ENCODE measurements at places on chromosomes 11 and 22. TPM values are rescaled to one million over a fixed set of nuclear protein-coding genes. Genes with fewer than 3 reads are reported as not detected.

GRCh38 chr22:23373601-23374000 is 193.3 kb downstream of the BCR start:
- DNase-seq, result no peak

DNA sequence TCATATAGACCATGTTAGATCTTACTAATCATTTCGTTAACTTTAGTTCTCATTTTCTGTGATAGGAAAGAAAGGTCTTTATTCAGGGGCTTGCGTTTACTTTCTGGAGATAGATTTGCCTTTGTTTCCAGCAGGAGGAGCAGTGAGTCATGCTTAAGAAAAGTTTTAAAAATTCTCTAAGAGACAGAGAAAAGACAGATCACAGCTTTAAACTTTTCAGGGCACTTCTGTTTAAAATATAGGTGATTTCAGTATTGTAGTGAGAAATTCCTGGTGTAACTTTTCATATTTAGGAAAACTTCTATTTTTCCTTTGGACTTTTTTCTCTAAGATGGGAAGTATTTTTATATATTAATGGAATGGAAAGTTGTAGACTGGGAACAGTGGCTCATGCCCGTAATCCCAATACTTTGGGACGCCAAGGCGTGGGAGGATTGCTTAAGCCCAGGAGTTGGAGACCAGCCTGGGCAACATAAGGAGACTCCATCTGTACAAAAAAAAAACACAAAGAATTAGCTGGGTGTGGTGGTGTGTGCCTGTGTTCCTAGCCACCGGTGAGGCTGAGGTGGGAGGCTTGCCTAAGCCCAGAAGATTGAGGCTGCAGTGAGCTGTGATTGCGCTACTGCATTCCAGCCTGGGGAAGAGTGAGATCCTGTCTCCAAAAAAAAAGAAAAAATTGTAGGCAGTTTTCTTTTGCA is 60.3 kb downstream of the ATXN10 start:
- DNase-seq, result no peak

- no peak for DNase-seq
These were observed 6.1 kb upstream of the ASCL3 start for GRCh38 chr11:8948886-8949285.

- DNase-seq, result no peak
These were observed 7.8 kb downstream of the GRAMD4 start for GRCh38 chr22:46627806-46628482.

- no peak for DNase-seq
These were observed 40.1 kb upstream of the UCP3 start for GRCh38 chr11:74048993-74049392.

DNA sequence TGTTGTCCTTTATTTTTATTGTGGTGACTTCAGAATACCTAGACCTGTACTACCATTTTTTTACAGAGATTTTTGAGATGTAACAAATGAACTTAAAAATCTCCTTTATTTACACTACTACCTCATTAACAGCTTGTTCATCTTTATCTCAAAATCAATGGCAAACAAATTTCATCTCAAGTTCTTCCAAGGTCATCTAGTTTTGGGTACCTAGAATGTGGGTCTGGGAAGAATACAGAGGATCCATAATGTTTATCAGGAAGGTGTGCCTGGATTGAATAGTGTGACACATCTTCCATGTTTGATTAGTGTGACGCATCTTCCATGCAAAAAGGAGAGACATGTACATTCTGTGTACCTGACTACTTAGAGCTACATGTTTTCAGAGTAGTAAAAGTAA is 63.3 kb upstream of the CCDC179 start:
- no peak for DNase-seq

- DNase-seq, result no peak
These were observed 26.9 kb downstream of the SUSD2 start for GRCh38 chr22:24208012-24208749.

DNA sequence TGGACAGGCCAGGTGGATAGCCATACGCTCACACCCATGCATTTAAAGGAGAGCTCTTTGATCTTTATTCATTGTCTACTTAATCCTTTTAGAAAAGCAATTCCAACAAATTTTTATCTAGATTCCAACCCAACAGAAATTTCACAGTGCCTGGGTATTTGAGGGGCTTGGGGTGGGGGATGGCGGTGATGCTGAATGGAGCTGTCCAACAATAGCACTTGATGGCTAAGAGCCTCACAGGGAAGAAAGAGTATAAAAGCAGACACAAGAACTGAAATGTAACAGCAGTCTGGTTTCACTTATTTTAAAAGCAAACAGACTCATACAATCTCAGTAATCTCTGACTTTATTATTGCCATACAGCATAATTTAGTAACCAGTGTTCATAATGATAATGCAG is 101.8 kb upstream of the SORL1-AS1 start:
- DNase-seq, result no peak

DNA sequence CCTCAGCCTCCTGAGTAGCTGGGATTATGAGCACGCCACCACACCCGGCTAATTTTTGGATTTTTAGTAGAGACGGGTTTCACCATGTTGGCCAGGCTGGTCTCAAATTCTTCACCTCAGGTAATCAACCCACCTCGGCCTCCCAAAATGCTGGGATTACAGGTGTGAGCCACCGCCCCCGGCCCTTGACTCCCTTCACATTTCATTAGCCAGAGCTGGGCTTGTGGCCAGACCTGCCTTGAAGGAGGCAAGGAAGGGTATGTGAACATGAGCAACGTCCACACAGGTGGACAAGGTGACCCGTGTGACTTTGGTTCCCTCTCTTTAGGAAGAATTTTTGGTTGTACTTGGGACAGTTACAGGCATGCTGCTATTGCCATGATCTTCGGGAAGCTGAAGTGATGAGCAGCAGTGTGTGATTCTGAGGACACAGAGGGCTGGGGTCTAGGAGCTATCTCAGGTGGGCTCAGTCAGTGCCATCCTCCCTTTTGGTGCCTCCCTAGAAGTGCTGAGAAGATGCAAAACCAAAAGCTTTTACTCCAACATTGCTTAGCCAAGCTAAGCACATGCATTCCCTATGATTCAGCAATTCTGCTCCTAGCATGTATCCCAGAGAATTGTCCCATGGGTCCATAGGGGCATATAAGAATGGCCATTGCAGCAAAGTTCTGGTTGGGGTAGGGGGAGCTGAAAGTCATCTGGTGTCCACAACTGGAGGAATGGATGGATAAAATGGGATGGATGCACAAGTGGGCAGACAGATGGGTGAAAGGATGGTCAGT is 6.1 kb downstream of the AP5B1 start:
- peak; percentile 62 for DNase-seq

- no peak for DNase-seq
These were observed 63.7 kb upstream of the PARVG start for GRCh38 chr22:44116755-44117684.

DNA sequence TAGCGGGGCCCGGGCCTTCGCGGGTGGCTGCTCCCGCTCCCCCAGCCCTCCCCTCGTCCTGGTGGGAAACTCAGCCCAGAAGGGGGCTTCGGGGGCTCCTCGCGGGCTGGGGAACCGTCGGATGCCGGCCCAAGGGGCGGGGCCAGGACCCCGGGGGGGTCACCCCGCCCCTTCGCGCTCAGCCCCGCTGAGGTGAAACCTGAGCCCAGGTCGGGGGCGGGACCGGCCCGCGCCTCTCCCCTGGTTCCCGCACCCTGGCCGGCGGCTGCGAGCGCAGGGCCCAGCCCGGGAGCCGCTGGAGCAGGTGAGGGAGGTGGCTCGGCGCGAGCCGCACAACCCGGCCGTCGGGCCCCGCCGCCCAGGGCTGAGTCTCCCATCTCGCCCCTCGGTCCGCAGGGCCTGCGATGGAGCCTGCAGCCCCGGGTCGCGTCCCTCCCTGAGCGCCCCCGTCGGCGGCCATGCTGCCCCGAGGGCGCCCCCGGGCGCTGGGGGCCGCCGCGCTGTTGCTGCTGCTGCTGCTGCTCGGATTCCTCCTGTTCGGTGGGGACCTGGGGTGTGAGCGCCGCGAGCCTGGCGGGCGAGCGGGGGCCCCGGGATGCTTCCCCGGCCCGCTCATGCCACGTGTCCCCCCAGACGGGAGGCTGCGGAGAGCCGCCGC is at the start of gene LARGE2:
TSS of gene LARGE2 (plus strand) at position 232 of the 658 bp plus-strand sequence. CDS start at position 459, 227 bp downstream.
- peak; percentile 91 for DNase-seq

DNA sequence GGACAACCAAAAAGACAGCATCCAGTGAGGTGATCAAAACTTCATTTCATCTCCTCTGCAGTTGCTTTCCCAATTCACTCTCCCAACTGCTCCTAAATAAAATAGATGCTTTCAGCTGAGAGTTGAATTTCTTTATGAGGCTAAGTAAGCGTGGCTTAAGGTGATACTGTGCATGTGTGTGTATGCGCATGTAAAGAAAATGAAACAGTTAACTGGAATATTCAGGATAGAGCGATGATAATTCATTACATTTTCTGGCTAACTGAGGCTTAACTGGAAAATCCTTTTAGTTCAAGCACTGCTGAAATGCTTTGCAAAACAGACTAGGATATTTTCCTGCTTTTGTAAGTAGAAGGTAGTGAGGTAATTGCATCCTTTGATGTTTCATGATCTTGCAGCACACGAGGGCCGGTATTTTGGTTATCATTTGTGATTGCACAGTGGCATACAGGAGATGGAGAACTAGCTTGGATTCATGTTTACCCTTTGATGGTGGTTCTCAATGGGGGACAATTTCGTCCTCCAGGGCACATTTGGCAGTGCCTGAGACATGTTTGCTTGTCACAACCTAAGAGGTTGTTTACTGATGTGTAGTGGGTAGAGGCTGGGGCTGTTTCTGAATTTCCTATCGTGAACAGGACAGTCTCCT is 71.2 kb downstream of the ZBTB16 start:
- no peak for DNase-seq

- DNase-seq, result no peak
These were observed 194.7 kb upstream of the E2F8 start for GRCh38 chr11:19435306-19435989.

DNA sequence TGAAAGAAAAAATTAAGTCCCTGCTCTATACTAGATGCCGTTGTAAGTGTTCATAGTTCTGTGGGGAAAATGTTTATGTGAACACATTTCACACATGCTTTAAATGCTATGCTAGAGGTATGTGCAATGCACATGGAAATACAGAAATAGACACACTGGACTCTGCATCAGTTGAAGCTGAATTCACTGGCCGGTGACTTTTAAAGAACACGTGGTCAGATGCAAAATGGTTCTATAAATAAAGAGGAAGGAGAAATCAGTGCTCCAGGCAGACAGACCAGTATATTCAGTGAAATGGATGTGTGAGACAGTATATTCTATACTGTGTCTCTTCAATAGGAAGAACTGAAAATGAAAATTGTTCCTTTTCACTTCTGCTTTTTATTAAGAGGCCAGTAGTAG is 29.9 kb downstream of the TRPC6 start:
- DNase-seq, result no peak

- no peak for DNase-seq
These were observed 83.9 kb downstream of the ETS1 start for GRCh38 chr11:128503245-128503991.

DNA sequence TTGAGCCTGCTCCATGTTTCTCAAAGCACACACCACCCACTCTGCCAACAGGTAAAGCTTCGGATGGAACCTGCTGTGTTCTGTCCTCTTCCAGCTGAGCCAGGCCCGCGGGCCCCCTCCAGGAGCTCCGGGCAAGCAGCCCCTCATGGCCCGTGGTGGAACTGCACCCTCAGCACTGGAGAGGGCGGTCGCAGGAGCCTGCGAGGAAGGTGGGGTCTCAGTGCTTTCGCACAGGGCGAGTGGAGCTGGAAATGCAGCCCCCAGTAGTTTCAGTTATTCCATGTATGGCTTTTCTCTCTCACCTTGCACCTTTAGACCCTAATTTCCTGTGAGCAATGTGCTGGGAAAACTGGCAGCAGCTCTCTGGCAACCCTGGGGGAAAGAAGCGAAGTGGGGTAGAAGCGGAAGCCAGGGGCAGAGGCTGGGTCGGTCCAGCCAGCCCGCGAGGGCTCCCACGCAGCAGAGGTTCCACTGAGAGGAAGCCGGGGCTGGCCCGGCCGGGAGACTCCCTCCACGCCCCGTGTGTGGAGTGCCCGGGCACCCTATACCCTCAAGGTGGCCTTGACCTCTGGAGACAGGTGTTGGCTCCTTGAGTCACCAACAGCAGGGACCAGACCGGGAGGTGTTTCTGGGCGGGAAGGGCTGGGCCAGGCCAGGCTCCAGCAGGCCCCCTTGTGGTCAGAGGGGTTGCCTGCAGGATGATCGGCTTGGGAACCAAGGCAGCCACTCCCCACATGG is 119.9 kb upstream of the TMEM45B start:
- DNase-seq, result peak; percentile 83

GRCh38 chr22:43473441-43473840 is 61.6 kb downstream of the MPPED1 start:
- no peak for DNase-seq

GRCh38 chr22:39388261-39389011 is 11.1 kb upstream of the TAB1 start:
- DNase-seq, result peak; percentile 90

DNA sequence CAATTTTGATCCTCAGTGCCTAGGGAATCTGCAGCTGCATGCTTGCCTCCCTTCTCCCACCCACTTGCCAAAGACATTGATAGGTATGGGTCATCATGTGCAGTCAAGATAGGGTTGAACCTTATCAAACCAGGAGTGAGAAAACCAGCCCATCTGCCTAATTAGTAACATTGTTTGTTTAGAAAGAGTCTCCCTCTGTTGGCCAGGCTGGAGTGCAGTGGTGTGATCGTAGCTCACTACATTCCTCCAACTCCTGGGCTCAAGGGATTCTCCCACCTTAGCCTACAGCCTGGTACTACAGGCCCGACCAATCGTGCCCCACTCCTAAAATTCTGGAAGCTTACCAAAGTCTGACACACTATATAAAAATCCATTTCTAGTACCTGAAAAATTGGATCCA is 4.6 kb downstream of the C11orf71 start:
- no peak for DNase-seq

DNA sequence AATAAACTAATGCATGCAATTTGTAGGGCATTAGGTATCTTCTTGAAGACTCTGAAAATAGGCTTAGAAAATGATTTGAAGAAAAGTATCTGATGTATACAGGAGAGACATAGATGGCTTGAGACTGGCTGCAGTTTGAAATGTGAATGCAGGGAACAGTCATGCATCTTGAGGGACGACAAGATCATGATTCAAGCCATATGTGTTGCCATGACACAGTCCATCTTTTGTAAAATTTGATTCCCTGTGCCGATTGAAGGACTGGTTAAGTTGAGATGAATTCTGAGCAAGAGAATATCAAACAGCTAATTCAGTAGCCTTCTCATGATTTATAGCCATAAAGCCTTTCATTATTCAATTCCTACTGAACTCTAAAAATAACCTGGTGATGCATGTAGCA is 231.6 kb downstream of the CASP12 start:
- no peak for DNase-seq

The SMTNL1 gene
- not detected for total RNA-seq

The GAB4 gene
- total RNA-seq, result not detected

The OR5P2 gene
- 1.3 TPM for total RNA-seq

The MYOD1 gene
- total RNA-seq, result not detected

The RAG1 gene
- 0.78 TPM for total RNA-seq

The TBC1D22A gene
- total RNA-seq, result 31.3 TPM

The MUC5AC gene
- not detected for total RNA-seq

The NRIP3 gene
- total RNA-seq, result 1.3 TPM

The ENDOD1 gene
- total RNA-seq, result 32.2 TPM

The HEPN1 gene
- total RNA-seq, result not detected

The ST14 gene
- 59.1 TPM for total RNA-seq

The KCNE3 gene
- 20.9 TPM for total RNA-seq

The FBXO3 gene
- 32.5 TPM for total RNA-seq

The LINC01488 gene
- total RNA-seq, result not detected
